ENCODE measurements at places on chromosomes 3 and 15. TPM values are rescaled to one million over a fixed set of nuclear protein-coding genes. Genes with fewer than 3 reads are reported as not detected.

DISP2 gene
- 0.15 TPM for total RNA-seq

- no peaks in the 10 kb centered on the region for H3K27me3 ChIP-seq
- H3K27ac ChIP-seq, result no peak overlapping the region
- H3K36me3 ChIP-seq, result no peaks in the 10 kb centered on the region
- no peak for DNase-seq
- H3K4me3 ChIP-seq, result no peak overlapping the region
Observed at GRCh38 chr15:75067123-75067830, 43.9 kb downstream of the PPCDC start.

DNA sequence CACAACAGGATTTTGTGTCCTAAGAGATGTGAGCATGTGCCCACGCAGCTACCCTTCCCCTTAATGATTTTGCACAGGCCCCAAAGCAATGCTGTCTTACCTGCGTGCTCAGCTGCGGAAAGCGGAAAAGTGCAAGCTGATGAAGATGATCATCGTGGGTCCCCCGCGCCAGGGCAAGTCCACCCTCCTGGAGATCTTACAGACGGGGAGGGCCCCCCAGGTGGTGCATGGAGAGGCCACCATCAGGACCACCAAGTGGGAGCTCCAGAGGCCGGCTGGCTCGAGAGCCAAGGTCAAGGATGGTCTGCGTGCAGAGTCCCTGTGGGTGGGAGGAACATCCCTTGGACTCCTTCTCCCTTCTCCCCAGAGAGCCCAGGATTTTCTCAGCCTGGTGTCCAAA, 103.1 kb downstream of the LRRK1 start:
- H3K4me3 ChIP-seq, result no peak overlapping the region
- H3K27ac ChIP-seq, result no peak overlapping the region
- no peaks in the 10 kb centered on the region for H3K27me3 ChIP-seq
- DNase-seq, result no peak
- no peaks in the 10 kb centered on the region for H3K36me3 ChIP-seq
- peaks cover 25% of the 10 kb centered on the region for H3K4me1 ChIP-seq

GPR149 gene
- total RNA-seq, result not detected

NOP10 gene
- 177 TPM for total RNA-seq

ARRDC4 gene
- total RNA-seq, result 26.3 TPM

DNA sequence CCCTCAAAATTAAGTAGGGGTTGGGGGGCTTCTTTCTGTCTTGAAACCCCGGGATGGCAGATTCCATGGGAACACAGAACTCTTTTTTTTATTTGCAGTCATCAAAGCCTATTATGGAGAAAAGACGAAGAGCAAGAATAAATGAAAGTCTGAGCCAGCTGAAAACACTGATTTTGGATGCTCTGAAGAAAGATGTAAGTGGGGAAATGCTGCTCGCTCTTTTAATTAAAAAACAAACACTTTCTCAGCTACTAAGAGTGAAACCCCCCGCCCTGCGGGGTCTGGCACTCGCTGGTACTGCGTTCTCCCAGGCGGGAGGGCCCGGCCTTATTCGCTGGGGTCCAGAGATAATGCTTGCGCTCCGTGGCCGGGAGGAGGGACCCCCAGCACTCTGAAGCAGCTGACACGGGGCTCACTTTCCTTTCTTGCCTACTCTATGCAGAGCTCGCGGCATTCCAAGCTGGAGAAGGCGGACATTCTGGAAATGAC, 615 bp downstream of the HES1 start:
- DNase-seq, result no peak
- H3K27ac ChIP-seq, result peak overlapping the region; percentile 93
- peak overlapping the region; percentile 56 for H3K4me3 ChIP-seq
- H3K36me3 ChIP-seq, result no peaks in the 10 kb centered on the region
- peaks cover 41% of the 10 kb centered on the region for H3K4me1 ChIP-seq
- peaks cover 8% of the 10 kb centered on the region for H3K27me3 ChIP-seq

CHDH gene
- 15.5 TPM for total RNA-seq

DNA sequence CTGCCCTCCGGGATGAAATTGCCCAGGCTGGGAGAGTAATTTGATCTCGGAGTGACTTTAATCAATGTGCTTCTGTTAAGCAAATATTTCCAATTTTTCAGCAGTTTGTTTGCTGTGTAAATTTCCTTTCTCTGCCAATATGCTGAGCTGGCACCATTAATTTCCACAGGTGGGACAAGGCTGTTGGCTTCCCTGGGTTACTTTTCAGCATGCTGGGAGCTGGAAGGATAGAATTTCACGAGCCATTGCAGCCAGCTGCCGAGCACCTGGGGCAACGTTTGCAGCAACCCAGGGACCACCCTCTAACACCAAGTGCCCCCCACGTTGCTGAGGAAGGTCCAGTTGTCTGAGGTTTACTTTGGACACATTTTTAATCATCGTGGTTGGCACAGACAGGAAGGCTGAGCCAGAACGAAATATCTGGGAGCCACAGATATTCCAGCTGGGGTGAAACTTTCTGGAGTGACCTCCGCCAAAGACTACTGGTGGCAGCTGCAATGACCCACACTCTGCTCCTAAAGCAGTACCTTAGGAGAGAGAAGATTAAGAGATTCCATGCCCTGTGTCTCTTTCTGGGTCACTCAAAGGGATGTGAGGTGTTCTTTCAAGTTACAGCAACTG, 293.3 kb upstream of the RGMA start:
- H3K27me3 ChIP-seq, result no peaks in the 10 kb centered on the region
- H3K36me3 ChIP-seq, result no peaks in the 10 kb centered on the region
- no peak overlapping the region for H3K27ac ChIP-seq
- no peak overlapping the region for H3K4me3 ChIP-seq
- H3K4me1 ChIP-seq, result no peaks in the 10 kb centered on the region

DNA sequence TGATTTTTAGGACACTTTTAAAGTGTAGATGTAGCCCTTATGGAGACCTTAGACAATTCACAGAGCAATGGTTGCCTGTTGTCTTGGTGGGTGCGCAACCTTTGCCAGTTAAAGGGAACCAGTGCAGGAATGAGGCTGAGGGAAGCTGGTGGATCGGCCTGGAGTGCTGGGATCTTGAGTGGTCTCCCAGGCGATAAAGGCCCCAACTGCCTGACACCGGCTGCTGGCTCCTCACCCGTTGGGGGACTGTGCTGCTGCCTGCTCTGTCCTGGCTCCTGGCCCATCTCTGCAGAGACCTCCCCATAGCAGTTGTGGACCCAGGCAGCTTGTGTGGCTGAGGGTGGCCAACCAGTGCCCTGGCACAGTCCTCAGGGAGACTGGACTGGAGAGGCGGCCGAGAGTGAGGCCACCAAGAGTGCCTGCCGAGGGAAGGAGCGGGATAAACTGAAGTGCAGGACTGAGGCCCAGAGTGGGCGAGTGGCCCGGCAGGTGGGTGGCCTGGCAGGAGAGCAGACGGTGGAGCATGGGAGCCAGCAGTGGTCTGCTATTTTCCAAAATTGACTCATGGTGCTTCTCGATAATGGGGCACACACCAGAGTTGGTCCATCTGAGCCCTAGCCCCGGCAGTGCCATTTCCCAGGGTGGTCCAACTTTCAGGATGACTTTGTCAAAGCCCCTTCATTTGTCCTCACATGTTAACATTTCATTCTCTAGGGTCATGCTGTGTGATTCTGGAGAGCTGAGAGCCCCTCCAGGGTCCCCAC, 2.1 kb downstream of the ALDH1A3 start:
- H3K27ac ChIP-seq, result no peak overlapping the region
- H3K27me3 ChIP-seq, result no peaks in the 10 kb centered on the region
- no peak for DNase-seq

- H3K4me3 ChIP-seq, result no peak overlapping the region
- no peaks in the 10 kb centered on the region for H3K36me3 ChIP-seq
- no peak for DNase-seq
- peaks cover 39% of the 10 kb centered on the region for H3K4me1 ChIP-seq
- no peaks in the 10 kb centered on the region for H3K27me3 ChIP-seq
Observed at GRCh38 chr3:71454512-71455403, 128.8 kb downstream of the FOXP1 start.

AADAC gene
- total RNA-seq, result 1.9 TPM

- no peaks in the 10 kb centered on the region for H3K36me3 ChIP-seq
- H3K27ac ChIP-seq, result no peak overlapping the region
- H3K4me1 ChIP-seq, result peaks cover 7% of the 10 kb centered on the region
- DNase-seq, result peak; percentile 61
- H3K27me3 ChIP-seq, result no peaks in the 10 kb centered on the region
- no peak overlapping the region for H3K4me3 ChIP-seq
Observed at GRCh38 chr3:49699281-49699979, 10.1 kb downstream of the RNF123 start.

DNA sequence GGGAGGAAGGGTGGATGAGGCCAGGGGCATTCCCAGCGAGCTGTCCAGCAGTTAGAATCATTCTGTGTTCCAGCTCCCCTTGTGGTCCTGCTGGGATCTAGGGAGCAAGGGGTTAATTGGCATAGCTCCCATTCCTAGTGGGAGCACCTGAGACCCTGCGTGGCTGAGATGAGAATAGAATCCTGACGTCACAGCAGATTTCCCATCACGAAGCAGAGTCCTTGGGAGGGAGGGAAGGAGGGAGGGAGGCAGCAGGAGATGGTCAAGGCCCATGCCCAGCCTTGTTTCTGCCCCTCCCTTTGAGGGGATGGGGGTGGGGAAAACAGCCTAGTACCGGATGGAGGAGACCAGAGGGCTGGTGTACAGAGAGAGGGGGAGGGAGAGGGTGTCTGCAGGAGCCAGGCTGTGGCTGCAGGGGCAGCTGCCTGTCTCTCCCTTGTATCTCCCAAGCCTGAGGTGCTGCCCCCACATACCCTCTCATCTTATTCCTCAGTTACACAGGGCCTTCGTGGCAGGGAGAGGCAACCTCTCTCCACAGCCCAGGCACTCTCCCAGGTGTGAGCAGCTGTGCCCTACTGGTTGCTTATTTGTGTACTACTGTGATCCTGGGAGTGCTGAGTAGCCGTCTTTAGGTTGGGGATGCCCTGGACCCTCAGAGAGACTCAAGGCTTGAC, 5.4 kb downstream of the TYRO3 start:
- peaks cover 6% of the 10 kb centered on the region for H3K4me1 ChIP-seq
- DNase-seq, result no peak
- H3K4me3 ChIP-seq, result no peak overlapping the region
- no peak overlapping the region for H3K27ac ChIP-seq
- no peaks in the 10 kb centered on the region for H3K27me3 ChIP-seq

- H3K27me3 ChIP-seq, result no peaks in the 10 kb centered on the region
- no peak overlapping the region for H3K4me3 ChIP-seq
- H3K36me3 ChIP-seq, result no peaks in the 10 kb centered on the region
- no peak overlapping the region for H3K27ac ChIP-seq
Observed at GRCh38 chr15:79172801-79173460, 82.4 kb upstream of the RASGRF1 start.

DNA sequence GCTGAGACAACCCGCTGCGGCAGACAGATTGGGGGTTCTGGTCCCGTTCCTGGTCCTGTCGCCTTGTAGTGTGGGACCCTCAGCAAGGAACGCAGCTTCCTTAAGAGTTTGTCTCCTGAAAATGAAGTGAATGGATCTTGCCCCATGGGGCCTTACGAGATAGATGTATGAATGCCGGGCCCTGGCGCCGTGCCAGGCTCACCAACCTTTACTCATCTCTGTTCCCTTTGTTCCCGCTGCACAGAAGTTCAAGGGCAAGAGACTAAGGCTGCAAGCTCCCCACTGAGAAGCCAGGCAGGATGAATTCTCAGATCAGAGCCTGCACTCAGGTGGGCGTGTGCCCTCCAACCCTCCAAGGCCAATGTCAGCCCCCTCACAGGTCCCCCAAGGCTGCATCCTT, 162.7 kb upstream of the IQSEC1 start:
- no peaks in the 10 kb centered on the region for H3K36me3 ChIP-seq
- peaks cover 7% of the 10 kb centered on the region for H3K4me1 ChIP-seq
- no peak for DNase-seq

FAM43A gene
- 7.6 TPM for total RNA-seq

GRCh38 chr15:58292751-58293175, 139.0 kb upstream of the LIPC start:
- no peaks in the 10 kb centered on the region for H3K4me1 ChIP-seq
- DNase-seq, result no peak
- no peak overlapping the region for H3K27ac ChIP-seq

DNAH12 gene
- 53.3 TPM for total RNA-seq

- DNase-seq, result no peak
- H3K4me1 ChIP-seq, result no peaks in the 10 kb centered on the region
- H3K4me3 ChIP-seq, result no peak overlapping the region
- H3K27ac ChIP-seq, result no peak overlapping the region
- H3K27me3 ChIP-seq, result no peaks in the 10 kb centered on the region
- no peaks in the 10 kb centered on the region for H3K36me3 ChIP-seq
Observed at GRCh38 chr3:120488296-120488695, 37.5 kb upstream of the FSTL1 start.

DNA sequence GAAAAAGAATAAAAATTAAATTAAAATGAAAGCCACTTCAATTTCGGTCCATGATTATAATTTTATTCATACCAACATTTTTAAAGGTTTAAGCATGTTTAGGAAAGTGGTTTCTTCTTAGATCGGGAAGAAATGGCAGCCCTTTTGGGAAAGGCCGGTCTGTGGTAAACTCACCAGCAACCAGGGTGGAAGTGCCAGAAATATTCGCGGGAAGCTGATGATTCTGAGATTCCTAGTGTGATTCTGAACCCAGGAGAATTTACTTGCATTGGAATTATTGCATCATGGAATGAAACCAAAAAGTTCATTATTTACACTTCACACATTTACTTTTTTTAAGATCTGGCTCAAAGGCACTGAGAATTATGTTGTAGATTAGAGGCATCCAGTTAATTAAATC, 97.2 kb upstream of the CCNL1 start:
- no peak overlapping the region for H3K4me3 ChIP-seq
- no peaks in the 10 kb centered on the region for H3K27me3 ChIP-seq
- no peak for DNase-seq
- no peaks in the 10 kb centered on the region for H3K36me3 ChIP-seq
- no peaks in the 10 kb centered on the region for H3K4me1 ChIP-seq

SLC22A14 gene
- not detected for total RNA-seq

CD200R1L gene
- not detected for total RNA-seq

DNA sequence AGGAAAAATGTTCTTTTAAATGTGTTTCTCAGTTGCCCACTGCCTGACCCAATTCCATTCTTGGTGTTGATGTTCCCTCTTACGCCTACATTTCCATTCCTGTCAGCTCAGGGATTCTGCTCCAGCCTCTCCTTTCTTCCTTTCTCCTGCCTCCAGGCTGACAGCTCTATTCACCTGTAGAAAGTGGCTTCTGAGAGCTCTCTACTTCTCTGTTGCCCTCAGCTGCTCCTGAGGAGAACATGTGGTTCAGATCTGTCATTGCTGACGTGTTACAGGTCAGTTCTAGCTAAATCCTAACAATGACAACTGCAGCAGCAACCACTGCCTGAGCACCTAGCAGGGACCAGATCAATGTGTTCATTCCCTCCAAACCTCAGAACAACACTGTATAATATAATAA, 144.9 kb upstream of the PLAAT1 start:
- no peak for DNase-seq
- no peaks in the 10 kb centered on the region for H3K4me1 ChIP-seq
- H3K36me3 ChIP-seq, result no peaks in the 10 kb centered on the region
- no peak overlapping the region for H3K4me3 ChIP-seq
- no peaks in the 10 kb centered on the region for H3K27me3 ChIP-seq

Measured in upper lobe of left lung (tissue), 6 donors.